HFF-Myc (cell line): ENCODE measurements at places on chromosomes 12 and 14.

DNA sequence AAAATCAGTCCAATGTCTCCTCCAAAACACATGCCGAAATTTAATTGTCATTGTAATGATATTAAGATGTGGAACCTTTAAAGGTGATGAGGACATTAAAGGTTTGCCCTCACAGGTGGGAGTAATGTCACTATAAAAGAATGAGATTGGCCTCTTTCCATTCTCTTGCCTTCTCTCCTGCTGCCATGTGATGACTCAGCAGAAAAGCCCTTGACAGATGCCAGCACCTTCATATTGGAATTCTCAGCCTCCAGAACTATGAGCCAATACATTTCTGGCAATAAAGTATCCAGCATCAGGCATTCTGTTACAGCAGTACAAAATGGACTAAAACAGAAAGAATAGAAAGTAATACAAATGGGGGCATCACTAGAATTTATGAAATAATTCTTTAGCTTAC, 609.7 kb downstream of the SLC16A7 start:
- peak; percentile 12 for DNase-seq

DNA sequence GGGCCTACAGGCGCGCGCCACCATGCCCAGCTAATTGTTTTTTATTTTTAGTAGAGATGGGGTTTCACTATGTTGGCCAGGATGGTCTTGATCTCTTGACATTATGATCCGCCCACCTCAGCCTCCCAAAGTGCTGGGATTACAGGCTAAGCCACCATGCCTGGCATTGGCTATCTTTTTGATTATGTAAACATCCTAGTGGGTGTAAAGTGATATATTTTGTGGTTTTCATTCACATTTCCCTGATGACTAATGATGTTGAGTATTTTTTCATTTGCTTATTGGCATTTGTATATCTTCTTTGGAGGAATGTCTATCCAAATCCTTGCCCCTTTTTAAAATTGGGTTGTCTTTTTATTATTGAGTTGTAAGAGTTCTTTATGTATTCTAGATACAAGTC, 16.3 kb downstream of the CREBL2 start:
- DNase-seq: no peak

DNA sequence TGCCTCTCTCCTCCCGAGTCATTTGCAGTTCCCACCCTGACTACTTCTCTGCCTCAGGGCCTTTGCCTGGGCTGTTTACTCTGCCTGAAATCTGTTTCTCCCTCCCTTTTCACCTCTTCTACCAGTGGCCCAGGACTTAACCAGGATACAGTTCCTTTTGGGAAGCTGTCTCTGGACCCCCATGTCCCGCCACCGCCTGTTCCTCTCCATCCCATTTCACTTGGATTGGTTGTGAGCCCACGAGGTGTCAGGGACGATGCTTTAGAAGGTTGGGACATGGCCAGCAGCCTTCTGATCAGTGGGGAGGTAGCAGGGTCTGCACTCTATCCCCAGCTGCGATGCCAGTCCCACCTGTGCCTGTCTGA, 51.8 kb downstream of the FAM222A start:
- DNase-seq: no peak

DNA sequence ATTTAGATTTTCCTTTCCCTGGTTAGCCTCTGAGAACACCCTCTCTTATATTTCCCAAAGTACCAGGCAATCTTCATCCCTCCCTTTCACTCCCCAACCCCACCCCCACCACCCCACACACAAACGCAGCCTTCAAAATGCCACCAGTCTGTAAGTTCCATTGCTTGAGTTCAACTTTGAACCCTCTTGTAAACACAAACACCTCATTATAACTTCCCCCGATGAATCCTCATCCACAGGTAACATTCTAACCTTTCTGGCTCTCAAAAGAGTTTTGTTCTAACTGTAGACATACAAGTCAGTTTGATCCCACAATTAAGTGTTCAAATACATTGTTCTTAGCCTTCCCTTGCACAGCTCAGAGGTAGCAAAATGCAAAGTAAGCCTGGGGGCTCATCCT, 199.4 kb upstream of the FOXN3 start:
- no peak for DNase-seq

- no peak for DNase-seq
Observed at GRCh38 chr14:54637270-54638134, 70.6 kb downstream of the SAMD4A start.

GRCh38 chr12:77218278-77218677, 152.9 kb upstream of the E2F7 start:
- no peak for DNase-seq

DNA sequence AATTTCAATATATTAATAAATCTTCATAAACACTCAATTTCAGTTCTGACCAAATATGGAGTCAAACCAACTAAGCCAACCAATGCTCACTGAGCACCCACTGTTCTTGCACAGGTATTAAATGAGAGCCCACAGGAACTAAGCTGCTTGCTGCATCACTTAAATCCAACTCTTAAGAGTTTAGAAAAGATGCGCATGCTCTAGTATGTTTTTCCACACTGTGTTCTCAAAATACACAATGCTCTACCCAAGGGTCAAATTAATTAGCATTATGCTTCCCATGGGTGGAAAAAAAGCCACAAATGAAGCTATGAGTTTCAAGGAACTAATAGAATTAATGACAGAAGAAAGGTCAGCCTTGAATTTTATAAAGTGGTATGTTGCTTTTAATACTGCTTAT, 3.7 kb upstream of the GPHB5 start:
- DNase-seq: no peak

- no peak for DNase-seq
Observed at GRCh38 chr14:75630695-75631452, 29.8 kb downstream of the ERG28 start.

- peak; percentile 40 for DNase-seq
Observed at GRCh38 chr12:80702889-80703805, 4.3 kb upstream of the MYF6 start.

DNA sequence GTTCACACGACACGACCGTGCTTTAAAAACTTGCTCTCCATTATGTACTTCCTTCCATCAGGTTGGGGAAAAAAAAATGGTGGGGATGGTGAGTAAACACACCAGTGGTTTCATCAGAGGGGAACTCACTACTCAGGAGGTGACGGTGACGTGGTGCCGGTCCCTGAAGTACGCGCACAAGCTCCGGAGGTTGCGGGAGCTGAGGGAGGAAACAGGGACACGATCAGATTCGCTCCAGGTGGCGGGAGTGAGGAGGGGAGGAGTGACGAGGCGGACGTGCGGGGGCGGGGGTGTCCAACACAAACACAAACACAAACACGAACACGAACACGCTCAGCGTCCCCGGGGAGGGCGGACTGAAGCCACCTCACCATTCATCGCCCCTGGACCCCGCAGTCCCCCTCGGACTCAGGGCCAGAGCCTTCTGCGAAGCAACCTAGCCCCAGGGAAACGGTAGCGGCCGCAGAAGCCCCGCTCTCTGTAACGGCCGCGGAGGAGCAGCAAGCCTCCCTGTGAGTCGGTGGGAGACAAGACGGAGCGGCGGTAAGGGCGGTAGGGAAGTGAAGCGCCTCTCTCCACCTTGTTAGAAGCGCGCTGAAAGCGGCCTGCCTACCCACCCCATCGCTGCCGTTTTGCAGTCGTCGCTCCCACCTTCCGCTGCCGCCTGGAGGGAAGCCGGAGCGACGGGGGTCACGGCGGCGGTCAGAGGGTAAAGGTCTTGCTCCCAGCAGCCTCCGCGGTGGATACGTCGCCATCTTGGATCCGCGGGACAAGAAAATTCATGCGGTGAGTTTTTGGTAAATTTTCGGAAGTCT, at the start of gene CNOT2:
Gene CNOT2, plus strand, starts transcription at position 739 of the 815 bp plus-strand sequence. CDS start 34,794 bp downstream, outside the sequence.
- peak; percentile 67 for DNase-seq

- no peak for DNase-seq
Observed at GRCh38 chr14:58697930-58698642, 60.3 kb downstream of the DACT1 start.

GRCh38 chr12:2647186-2647585, 147.6 kb upstream of the FKBP4 start:
- DNase-seq: no peak

DNA sequence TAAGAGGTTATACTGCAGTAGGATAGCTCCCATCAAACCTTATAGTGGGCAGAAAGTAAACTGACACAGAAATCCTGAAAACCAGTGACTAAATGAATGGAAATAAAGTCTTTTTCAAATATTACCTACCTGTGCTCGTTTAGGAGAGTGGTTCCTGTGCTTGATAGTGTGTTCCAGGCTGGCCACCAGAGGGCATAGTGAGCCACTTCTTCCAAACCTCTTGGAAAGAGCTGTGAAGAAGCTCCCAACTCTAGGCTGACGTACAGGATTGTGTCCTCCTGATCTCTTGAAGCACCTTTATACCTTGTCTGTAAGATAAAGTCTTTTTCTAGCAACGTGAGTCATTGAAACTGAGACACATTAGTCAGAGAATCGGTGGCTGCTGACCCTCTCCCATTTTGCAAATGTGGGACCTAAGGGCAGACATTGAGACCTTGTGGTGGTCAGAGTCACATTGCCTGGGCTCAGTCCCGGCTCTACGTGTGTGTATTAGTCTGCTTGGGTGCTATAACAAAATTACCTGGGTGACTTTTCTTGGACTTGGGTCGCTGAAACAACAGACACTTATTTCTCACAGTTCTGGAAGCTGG, 17.6 kb downstream of the TDP1 start:
- no peak for DNase-seq

GRCh38 chr12:27616356-27617142, 79.7 kb upstream of the REP15 start:
- DNase-seq: no peak

DNA sequence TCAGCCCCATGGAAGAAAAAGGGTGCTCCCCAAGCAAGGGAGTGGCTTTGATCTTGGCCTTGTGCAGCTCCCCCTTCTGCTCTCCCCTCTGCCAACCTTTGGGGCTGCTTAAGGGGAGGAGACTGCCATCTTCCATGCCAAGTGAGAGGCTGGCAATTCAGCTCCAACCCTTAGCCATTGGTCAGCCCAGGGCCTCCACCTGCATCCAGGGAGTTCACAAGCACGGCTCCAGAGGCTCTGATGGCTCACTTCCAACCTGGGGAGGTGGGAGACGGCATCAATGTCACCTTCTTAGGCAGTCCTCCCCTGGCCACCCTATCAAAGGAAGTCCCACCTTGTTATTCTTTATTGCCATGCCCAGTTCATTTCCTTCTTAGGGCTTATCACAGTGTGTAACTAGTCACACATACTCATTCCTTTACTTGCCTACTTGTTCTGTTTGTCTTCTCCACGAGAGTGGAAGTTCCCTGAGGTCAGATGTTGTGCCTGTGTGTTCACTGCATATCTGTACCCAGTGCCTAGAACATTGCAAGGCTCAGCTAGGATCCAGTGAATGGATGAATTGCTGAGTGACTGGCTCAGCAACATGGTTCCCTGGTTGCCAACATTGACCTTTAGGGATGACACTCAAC, 5.0 kb downstream of the HDAC7 start:
- no peak for DNase-seq

DNA sequence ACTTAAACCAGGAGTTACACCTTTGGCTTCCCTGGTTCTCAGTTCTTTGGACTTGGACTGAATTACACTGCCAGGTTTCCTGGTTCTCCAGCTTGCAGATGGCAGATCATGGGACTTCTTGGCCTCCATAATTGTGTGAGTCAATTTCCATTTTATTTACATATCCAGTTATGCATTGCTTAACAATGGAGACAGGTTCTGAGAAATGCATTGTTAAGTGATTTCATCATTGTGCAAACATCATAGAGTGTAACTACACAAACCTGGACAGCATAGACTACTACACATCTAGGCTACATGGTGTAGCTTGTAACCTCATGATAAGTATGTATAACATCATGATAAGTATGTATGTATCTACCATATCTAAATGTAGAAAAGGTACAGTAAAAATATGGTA, 276.1 kb upstream of the BTG1 start:
- no peak for DNase-seq

DNA sequence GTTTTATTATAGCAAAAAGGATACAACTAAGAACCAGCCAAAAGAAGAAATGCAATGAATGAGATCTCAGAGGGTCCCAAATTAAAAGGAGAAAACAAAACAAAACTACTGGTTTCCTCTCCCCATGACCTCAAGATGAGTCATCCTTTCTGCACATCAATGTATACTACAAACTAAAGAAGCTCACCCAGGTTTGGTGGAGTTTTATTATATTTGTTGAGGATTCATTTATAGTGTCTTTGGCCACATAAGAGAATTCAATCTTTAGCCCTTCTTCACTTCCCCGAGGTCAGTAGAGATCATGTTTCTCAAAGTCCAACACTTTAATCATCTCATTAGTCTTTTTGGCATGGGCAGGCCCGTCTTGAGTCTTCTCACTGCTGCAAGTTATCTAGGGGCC, 210.6 kb downstream of the SLC6A15 start:
- no peak for DNase-seq

DNA sequence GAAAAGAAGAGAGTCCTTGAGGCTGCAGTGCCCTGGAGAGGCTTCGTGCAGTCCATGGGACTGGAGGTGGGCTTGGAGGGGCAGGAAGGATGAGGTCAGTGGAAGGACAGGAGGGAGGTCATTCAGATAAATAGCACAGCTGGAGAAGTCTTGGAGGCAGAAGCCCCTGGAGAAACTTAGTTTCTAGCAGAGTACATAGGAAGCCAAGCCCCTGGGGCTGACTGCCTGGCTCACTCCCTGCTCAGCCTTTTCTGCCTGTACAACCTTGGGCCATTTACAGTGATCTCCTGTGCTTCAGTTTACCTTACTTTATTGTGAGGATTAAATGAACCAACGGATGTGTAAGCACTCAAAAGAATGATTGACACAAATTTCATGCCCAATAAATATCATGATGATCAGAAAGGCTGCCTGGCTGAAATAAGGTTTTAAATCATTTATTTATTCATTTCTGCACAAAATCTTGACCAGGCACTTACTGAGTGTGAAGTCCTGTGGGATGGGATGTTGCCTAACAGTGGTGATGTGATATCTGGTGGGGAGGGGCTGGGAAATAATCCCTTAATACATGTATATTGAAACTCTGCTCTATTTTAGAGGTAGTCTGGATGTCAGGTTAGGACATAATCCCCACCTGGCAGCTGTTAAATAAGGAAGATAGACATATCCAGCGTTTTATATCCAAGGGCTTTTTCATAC, 54.3 kb downstream of the PLEKHG7 start:
- no peak for DNase-seq

DNA sequence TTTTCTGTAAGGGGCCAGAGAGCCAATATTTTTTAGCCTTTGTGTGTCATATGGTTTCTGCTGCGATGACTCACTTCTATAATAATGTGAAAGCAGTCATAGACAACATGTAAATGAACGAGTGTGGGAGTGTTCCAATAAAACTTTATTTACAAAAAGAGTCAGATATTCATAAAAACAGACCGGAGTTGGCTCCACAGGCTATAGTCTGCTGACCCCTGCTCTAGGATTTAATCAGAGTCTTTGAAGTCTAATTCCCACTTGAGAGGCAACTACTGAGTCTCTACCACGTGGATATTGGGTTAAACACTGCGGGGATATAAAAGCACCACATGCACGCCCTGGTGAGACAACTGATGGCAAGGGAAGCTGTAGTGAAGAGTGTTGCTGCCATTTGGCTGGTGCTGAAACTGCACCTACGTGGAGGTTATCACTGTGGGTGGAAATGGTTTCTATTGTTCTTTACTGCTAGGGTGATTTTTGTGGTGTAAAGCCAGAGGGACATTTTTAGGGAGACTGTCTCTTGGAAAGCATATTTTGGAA, 3.6 kb upstream of the NINJ2 start:
- DNase-seq: no peak

GRCh38 chr12:78191611-78192010, 360.9 kb downstream of the NAV3 start:
- no peak for DNase-seq
